ENCODE measurements at places on chromosomes 5 and 9. TPM values are rescaled to one million over a fixed set of nuclear protein-coding genes. Genes with fewer than 3 reads are reported as not detected.

GRCh38 chr5:147455822-147456450 lies 53.9 kb downstream of the DPYSL3 start:
- no peak for DNase-seq

DNA sequence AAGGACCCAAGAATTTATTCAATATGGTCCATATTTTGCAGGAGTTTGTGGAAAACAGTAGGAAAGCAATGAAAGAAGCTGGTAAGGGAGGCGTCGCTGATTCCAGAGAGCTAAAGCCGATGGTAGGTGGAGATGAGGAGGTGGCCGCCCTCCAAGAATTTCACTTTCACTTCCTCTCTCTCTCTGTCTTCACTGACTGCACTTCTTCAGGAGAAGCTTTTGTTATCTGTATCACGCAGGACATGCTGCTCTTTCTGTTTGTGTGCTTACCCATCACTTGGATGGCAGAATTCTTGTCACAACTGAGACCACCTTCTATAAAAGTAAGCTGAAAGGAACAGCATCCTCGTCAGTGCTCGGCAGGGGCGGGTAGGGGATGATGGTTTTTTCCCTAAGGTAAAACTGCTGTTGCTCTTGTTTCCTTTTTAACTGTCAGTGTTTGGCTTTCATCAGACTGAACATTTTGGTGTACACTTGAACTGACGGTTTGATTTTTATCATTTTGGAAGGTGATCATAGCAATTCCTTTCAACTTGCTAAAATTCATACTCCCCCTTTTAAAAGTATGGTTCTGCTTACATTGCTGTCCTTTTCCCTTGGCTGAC lies 62.4 kb upstream of the FSD1L start:
- no peak for DNase-seq

GRCh38 chr5:73471654-73472053 lies 23.1 kb upstream of the FOXD1 start:
- peak; percentile 69 for DNase-seq

DNA sequence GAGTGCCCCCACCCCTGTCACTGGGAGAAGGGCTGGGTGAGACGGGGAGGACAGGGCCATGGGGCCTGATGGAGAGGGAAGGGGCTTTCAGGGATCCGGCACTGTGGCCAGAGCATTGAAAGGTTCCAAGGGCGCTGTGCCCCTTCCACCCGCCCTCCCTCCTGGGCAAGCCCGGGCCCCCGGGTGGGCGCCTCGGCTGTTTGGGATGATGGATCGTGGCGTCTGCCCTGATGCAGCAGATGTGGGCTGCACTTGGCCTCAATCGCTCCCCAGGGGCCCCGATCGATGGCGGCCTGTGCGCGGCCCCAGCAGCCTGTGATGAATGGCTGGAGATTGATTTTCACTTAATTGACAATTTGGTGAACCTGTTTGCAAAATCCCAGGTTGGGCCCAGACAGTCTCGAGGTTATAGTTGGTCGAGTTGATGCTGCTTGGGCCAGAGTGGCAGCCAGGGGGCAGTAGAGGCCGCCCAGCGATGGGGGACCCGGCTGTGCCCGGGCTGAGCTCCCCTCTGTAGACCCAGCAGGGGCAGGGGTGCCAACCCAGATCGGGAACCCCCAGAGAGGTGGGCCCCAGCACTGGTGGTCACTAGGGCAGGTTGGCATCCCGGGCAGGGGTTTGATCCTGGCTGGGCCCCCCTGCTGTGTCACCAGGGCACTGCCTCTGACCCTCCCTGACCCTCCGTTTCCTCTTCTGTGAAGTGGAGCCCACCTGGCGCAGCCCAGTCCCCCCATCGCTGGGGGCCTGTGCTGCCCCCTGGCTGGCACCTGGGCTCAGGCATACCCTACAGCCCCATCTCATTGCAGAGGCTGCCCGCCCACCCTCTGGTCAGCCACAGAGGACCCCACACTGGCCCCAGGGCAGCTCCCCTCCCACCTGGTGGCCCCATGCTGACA lies 34.7 kb downstream of the LHX3 start:
- no peak for DNase-seq

- DNase-seq, result no peak
Measured at GRCh38 chr5:124462751-124463150, 283.7 kb downstream of the ZNF608 start.

DNA sequence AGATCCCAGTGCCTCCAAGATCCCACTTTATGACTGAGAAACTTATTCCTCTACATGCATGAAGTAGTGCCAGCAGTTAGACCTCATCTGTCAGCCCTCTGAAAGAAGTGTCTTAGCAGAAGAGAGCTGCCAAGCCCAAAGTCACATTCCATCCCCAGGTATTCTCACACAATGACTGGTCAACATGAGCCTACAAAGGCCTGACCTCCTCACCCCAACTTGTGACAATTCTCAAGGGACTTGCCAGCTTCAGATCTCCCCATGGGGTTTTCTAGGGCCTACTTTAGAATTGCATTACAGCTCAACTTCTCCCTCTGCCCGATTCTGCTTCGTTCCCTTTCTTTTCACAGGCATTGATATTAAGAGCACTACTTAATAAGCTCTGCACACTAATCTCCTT lies 393.8 kb upstream of the SLC30A5 start:
- no peak for DNase-seq

GRCh38 chr9:124631326-124631725 lies 124.1 kb upstream of the NR5A1 start:
- DNase-seq, result no peak

DNA sequence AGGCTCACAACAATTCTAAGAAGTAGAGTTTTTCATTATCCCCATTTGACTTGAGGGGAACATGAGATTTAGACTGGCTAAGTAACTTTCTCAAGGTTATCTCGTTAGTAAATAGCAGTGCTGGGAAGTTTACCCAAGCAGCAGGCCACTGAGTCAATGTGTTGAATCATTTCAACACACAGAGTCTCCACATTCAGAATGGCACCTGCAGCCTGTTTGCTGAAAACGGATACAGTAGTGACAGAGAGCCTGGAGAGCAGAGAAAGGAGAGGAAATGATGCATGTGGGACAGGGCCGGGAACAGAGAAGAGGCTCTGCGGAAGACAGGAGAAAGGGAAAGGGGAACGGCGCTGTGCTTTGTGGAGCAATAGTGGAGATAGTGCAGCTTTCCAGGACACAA lies 33.5 kb upstream of the ZSWIM6 start:
- DNase-seq, result no peak

RPL37 gene
- polyA plus RNA-seq, result 2,928 TPM

CD72 gene
- 2.6 TPM for polyA plus RNA-seq

PHF24 gene
- polyA plus RNA-seq, result 0.09 TPM

Measured in forelimb muscle (tissue), 1 donor.